Hepatocyte (in vitro differentiated cells): ENCODE measurements at places on chromosomes 11 and 22. TPM values are rescaled to one million over a fixed set of nuclear protein-coding genes. Genes with fewer than 3 reads are reported as not detected.

GRCh38 chr11:35559949-35560348 lies 34.5 kb upstream of the PAMR1 start:
- no peaks in the 10 kb centered on the region for H3K4me1 ChIP-seq
- no peaks in the 10 kb centered on the region for H3K36me3 ChIP-seq
- no peak overlapping the region for H3K4me3 ChIP-seq
- H3K27ac ChIP-seq = no peak overlapping the region
- DNase-seq = no peak

- H3K36me3 ChIP-seq = no peaks in the 10 kb centered on the region
- H3K27ac ChIP-seq = no peak overlapping the region
- DNase-seq = no peak
- no peaks in the 10 kb centered on the region for H3K27me3 ChIP-seq
- H3K4me1 ChIP-seq = peaks cover 15% of the 10 kb centered on the region
Measured at GRCh38 chr11:6402561-6402981, 12.3 kb downstream of the SMPD1 start.

DNA sequence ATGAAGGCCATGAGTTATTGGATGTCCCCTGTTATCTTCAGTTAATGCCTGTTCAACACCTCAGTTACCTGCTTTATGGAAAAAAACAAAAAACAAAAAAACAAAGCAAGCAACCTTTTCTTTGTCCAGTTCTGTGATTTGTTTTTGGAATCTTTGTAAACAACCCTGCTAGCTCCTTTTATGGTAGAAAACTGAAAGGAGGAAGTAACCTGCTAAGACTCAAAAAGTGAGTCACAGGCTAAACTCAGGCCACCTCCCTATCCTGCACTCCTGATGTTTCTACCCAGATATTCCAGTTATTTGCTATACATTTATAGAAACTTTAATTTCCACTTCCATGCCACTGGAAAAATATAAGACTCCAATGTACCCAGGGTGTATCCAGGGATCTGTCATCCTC lies 20.6 kb upstream of the TLCD5 start:
- H3K27me3 ChIP-seq = no peaks in the 10 kb centered on the region
- peak; percentile 47 for DNase-seq
- no peak overlapping the region for H3K27ac ChIP-seq
- H3K4me3 ChIP-seq = no peak overlapping the region
- no peaks in the 10 kb centered on the region for H3K36me3 ChIP-seq
- peaks cover 3% of the 10 kb centered on the region for H3K4me1 ChIP-seq

DNA sequence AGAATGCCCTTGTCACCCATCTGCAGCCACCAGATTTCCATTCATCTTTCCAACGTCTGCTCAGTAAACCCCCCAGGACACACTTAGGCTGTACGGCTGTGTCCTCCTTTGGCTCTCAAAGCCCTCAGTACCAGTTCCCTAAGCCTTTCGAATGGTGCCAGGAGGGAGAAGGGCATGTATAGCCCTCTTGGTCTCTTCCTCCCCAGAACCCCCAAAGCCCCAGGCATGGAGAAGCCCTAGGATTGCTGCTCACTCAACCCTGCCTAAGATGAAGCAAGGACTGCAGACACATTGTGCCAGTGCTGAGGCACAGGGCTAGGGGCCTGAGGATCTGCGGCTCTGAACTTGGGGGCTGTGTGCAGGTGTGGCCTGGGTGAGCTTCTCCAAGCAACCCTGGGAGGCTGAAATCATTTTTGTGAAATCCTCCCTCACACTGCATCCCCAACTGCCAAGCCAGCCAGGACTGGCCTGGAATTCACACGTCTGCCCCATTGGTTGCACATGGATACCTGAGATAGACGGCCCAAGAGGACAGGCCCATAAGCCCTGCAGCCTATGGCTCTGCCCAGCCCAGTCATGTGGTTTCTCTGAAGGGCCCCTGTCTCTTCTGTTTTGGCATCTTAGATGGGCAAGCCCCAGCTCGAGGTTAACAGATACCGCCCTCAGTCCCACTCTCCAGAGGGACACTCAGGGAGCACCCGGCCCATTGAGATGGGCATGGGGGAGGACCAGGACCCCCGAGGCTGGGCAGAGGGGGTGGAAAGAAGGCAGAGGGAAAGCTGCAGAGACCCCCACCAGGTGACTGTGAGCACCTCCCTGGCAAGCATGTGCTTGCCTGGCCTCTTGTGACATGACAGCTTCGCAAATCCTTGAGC lies 34.0 kb downstream of the KCNQ1OT1 start:
- no peak overlapping the region for H3K4me3 ChIP-seq
- no peaks in the 10 kb centered on the region for H3K36me3 ChIP-seq
- H3K27me3 ChIP-seq = no peaks in the 10 kb centered on the region
- H3K27ac ChIP-seq = peak overlapping the region; percentile 88
- peaks cover 19% of the 10 kb centered on the region for H3K4me1 ChIP-seq
- no peak for DNase-seq

GRCh38 chr11:57310091-57310490 lies 14.7 kb downstream of the TNKS1BP1 start:
- no peak for DNase-seq
- H3K27ac ChIP-seq = peak overlapping the region; percentile 89
- no peaks in the 10 kb centered on the region for H3K36me3 ChIP-seq
- no peak overlapping the region for H3K4me3 ChIP-seq
- no peaks in the 10 kb centered on the region for H3K27me3 ChIP-seq

GRCh38 chr22:19081351-19081750 lies 40.9 kb downstream of the DGCR2 start:
- H3K27ac ChIP-seq = no peak overlapping the region
- no peak for DNase-seq
- no peaks in the 10 kb centered on the region for H3K27me3 ChIP-seq
- H3K4me3 ChIP-seq = no peak overlapping the region

DNA sequence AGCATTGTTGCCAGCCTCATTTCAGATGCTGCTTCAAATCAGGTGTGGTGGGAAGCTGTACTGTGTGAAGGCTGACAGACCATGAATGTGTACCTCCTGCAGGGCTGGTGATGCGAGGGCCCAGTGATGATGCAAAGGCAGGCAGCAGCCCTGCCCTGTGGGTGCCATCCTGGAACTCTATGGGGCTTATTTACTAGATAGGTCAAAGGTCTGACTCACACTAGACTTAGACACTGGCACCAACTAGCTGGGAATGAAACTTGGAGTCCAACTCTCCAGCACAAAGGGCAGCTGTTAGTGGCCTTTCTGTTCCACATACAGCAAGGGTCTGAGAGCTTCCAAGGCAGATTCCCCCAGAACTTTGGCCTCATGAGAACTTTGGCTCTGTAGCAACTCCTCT lies 138.4 kb downstream of the TTC17 start:
- no peak overlapping the region for H3K4me3 ChIP-seq
- H3K4me1 ChIP-seq = no peaks in the 10 kb centered on the region
- no peaks in the 10 kb centered on the region for H3K36me3 ChIP-seq
- DNase-seq = no peak
- H3K27me3 ChIP-seq = no peaks in the 10 kb centered on the region

DNA sequence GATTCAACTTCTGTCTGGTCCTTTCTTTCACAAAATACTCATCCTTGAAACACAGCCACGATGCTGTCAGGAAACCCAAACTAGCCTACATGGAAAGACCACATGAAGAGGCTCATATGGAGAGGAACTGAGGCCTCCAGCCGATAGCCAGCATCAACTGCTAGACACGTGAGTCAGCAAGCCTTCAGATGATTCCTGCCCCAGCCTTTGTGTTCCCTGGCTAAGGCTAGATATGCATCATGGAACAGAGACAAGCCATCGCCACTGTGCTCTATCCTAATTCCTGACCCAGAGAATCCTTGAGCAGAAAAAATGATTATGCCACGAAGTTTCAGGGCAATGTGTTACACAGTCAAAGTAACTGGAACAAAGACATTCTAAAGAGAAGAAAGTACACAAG lies 75.5 kb downstream of the ENTHD1 start:
- no peaks in the 10 kb centered on the region for H3K4me1 ChIP-seq
- no peak overlapping the region for H3K27ac ChIP-seq
- peaks cover 7% of the 10 kb centered on the region for H3K27me3 ChIP-seq
- H3K4me3 ChIP-seq = no peak overlapping the region

- no peak for DNase-seq
- no peak overlapping the region for H3K4me3 ChIP-seq
- H3K27ac ChIP-seq = peak overlapping the region; percentile 24
- H3K36me3 ChIP-seq = no peaks in the 10 kb centered on the region
- no peaks in the 10 kb centered on the region for H3K27me3 ChIP-seq
Measured at GRCh38 chr11:102286292-102286691, 31.0 kb upstream of the BIRC3 start.

- H3K36me3 ChIP-seq = no peaks in the 10 kb centered on the region
- H3K4me1 ChIP-seq = peaks cover 18% of the 10 kb centered on the region
Measured at GRCh38 chr11:111766834-111767142, 599 bp upstream of the PPP2R1B start.

Gene HORMAD2
- polyA plus RNA-seq = not detected in 2 replicates

Gene NCF4
- 0.41 and 0.54 TPM in 2 replicates for polyA plus RNA-seq

Gene RAPSN
- polyA plus RNA-seq = 0.34 and 0.46 TPM in 2 replicates
